ENCODE measurements at places on chromosomes 16 and 17.
A peak's percentile ranks its signal among the peaks of the same experiment; 100 is the strongest.

DNA sequence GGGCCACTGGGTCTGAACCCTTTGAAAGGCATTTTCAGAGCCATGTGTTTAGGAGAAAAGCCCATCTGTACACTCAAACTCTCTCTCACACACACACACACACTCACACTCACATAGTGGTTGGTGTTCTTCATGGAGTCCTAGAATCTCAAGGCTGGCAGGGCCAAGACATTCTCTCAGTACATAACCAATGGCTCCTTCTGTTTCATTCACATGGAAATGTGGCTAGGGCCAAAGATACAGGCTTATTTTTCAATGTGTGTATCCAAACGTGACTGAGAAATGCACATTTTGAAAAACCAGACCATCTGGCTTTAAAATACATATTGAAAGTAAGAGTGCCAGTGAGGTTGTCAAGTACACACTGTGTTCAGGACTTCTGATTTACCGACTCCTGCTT is 59.0 kb upstream of the SALL1 start:
- DNase-seq, result no peak

- DNase-seq, result peak; percentile 41
These were observed at the start of gene MLKL for GRCh38 chr16:74700438-74701225. MLKL (minus strand) TSS chr16:74700862; CDS start chr16:74695757, 5,105 bp downstream.

GRCh38 chr17:75417054-75417580 is 11.6 kb upstream of the GRB2 start:
- no peak for DNase-seq

- DNase-seq, result no peak
These were observed 254.1 kb upstream of the IRX3 start for GRCh38 chr16:54540525-54541180.

DNA sequence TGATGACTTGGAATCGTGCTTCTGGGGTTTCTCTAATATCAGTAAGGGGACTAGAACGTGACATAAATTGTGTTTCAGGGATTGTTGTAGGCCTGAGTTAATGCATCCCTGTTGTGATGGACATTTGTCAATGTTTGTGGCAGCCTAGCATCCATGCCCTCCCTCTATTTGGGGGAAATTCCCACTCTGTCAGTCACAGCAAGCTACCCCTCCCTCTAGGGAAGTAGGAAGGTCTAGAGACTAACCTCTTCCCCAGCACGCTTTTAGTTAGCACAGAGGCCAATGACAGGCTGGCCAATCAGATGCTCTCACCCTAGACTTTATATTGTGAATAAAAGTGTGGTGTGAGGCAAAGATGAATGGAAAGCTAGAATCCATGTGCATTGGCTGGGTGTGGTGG is 32.4 kb upstream of the NF1 start:
- no peak for DNase-seq

GRCh38 chr16:68370581-68371275 is 59.9 kb downstream of the PRMT7 start:
- DNase-seq, result peak; percentile 15

- DNase-seq, result no peak
These were observed 586.4 kb downstream of the MAF start for GRCh38 chr16:79013930-79014660.

DNA sequence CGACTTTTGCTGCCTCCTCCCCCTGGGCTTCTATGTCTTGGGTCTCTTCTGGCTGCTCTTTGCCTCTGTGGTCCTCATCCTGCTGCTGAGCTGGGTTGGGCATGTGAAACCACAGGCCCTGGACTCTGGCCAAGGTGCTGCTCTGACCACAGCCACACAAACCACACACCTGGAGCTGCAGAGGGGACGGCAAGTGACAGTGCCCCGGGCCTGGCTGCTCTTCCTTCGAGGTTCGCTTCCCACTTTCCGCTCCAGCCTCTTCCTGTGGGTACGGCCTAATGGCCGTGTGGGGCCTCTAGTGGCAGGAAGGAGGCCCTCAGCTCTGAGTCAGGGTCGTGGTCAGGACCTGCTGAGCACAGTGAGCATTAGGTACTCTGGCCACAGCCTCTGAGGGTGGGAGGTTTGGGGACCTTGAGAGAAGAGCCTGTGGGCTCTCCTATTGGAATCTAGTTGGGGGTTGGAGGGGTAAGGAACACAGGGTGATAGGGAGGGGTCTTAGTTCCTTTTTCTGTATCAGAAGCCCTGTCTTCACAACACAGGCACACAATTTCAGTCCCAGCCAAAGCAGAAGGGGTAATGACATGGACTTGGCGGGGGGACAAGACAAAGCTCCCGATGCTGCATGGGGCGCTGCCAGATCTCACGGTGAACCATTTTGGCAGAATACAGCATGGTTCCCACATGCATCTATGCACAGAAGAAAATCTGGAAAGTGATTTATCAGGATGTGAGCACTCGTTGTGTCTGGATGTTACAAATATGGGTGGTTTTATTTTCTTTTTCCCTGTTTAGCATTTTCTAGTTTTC is 2.3 kb downstream of the GP1BA start:
- no peak for DNase-seq

- no peak for DNase-seq
These were observed 10.9 kb downstream of the UBALD2 start for GRCh38 chr17:76276069-76276431.

DNA sequence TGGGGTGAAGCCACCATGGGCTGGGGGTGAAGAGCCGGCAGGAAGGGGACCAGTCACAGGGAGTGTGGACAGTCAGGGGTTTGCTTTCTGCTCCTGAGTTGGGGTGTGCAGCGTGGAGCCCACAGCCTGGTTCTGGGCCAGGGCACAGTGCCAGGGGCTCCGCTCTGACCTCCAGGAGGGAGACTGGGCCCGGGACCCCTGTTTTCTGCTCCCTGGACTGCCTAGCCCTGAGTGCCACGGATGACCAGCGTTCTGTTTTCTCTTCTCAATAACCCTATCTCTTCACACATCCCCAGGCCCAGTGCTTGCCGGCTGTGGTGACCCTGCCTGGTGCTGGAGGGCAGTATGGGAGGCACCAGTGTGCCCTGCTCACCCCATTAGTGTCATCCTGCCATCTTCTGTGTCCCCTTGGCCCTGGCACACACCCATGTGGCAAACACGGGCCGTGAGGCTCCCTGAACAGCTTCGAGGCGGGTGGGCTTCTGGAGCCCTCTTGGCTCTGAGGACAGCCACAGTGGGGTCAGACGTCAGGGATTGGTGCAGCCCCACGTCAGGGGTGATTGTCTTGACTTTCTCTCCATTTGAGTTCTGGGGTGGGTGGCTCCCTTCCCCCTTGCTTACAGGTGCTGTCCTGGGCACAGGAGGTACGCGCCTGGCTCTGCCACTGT is 1.1 kb downstream of the CEMP1 start:
- DNase-seq, result no peak

DNA sequence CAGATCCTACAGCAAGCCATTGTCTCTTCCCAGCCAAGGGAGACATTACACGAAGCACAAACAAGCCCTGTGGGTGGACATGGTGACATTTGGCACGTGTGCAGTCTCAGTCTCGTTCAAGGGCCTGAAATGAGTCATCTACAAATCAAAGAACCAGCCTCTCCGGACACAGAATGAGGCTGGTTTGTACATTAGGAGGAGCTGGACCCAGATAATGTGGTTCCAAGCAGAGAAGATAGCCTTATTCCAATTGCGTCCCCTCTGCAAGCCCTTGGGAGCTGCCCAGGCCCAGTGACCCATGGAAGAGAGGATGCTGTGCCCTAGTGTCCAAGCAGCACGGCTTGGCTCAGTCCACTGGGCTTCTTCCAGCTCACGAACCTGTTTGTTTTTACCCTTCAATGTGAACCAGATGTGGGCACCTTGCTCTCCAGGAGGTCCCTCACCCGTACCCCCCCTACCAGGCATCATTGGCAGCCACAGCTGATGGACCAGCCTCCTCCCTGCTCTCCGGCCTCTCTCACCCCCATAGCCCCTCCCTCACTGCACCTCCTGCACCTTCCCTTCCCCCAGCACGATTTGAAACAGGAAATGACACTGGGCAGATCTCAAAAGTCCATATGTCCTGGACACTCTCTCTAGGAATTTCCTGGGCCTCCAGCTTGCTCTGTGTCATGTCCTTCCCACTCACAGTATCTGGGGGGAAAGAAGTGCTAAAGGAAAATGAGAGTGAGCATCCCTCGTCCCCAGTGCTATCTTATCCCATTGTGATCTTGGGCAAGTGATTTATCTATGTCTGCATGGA is 26.2 kb downstream of the KPNA2 start:
- DNase-seq, result no peak

GRCh38 chr16:4140652-4141051 is 24.4 kb upstream of the ADCY9 start:
- no peak for DNase-seq

GRCh38 chr16:49688036-49688697 is 167.7 kb downstream of the ZNF423 start:
- DNase-seq, result no peak

DNA sequence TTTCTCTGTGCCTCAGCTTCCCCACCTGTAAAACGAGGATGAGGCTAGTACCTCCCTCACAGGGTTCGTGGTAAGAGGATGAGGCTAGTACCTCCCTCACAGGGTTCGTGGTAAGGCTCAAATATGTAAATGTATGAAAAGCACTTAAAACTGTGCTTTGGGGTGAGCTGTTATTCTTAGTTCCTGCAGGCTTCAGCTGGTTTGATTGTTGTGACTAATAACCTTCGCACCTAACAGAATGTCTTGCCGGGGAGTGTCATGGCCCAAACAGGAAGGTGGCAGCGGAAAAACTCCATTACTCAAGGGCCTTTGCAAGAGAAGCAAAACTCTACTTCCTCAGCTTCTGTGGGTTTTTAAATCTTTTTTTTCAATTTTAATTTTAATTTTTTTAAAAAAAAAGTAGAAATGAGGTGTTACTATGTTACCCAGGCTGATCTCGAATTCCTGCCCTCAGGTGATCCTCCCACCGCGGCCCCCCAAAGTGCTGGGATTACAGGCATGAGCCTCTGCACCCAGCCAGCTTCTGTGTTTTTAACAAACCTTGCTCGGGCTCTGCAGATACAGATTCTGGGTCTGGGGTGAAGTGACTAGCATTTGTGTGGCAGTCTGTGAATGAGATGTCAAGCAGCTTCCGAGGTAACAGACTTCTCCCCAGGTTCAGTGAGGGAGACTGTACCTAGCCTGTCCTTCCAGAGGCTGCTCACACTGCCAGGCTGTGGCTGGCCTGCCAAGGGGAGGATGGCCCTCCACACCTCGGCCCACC is 103.0 kb downstream of the RAB11FIP4 start:
- DNase-seq, result no peak

Data from stimulated activated CD4-positive, alpha-beta T cell treated with anti-CD3 and anti-CD28 coated beads, Interleukin-1b, Interleukin-23, amount 100 ng/mL, for 24 hours (primary cell).